ENCODE measurements at places on chromosomes 16 and 17.

DNA sequence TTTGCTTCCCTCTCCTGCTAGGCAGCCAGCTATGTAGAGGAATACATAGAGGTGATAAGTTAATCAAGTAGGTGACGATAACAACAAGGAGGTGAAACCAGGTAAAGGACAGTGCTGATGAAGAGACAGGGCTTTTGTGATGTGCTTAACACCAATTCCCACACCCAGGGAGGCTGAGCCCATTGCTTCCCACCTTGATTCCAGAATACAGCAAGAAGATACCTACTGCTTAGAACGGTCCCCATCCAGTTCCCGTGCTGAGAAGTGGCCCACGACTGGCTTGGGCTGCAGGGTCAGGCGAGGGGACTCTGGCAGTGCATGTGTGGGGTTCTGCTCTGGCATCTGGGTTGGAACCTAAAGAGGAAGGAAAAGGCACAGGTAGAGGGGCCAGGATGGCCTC, 16.1 kb upstream of the GFAP start:
- DNase-seq: no peak

- DNase-seq: peak; percentile 76
Observed at GRCh38 chr17:17940441-17940911, 31.7 kb downstream of the TOM1L2 start.

DNA sequence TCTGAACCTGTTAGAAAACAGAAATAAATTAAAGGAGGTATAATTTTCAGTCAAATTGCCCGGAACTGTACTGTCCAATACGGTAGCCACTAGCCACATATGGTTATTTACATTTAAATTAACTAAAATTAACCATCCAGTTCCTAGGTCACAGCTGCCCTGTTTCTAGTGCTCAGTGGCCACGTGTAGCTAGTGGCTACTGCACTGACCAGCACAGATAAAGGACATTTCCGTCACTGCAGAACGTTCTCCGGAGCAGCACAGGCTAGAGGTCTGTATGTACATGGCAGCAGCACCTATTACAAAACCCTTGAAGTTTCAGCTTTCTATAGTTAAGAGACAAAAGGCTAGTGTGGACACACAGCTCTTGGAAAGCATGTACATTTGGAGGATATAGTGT, 33.7 kb downstream of the CPSF4L start:
- no peak for DNase-seq

DNA sequence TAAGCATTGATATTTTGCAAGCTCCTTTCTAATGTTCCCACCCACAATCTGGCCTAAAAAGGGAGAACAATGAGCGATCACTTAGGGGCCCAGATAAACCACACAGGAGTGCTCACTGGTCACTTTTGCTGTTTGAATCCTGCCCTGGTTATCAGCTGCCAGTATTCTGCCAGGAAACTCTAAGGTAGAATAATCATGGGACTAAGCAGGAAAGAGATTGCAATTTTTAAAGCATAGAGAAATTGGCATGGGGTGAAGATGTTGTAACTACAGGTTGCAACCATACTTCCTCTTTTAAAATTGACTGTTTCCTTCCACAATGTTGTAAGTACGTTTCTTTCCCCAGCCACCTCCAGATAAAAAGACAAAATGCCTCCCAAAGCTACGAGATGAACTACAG, 251.2 kb upstream of the CDH11 start:
- peak; percentile 19 for DNase-seq

- DNase-seq: no peak
Observed at GRCh38 chr17:75910699-75911098, 6.0 kb upstream of the MRPL38 start.

Data from eye (tissue), 1 donor.